ENCODE measurements at places on chromosomes 13 and 19.
A peak's percentile ranks its signal among the peaks of the same experiment; 100 is the strongest.

- peak; percentile 88 for DNase-seq
Measured at GRCh38 chr19:7506385-7507328, 9.2 kb upstream of the ZNF358 start.

DNA sequence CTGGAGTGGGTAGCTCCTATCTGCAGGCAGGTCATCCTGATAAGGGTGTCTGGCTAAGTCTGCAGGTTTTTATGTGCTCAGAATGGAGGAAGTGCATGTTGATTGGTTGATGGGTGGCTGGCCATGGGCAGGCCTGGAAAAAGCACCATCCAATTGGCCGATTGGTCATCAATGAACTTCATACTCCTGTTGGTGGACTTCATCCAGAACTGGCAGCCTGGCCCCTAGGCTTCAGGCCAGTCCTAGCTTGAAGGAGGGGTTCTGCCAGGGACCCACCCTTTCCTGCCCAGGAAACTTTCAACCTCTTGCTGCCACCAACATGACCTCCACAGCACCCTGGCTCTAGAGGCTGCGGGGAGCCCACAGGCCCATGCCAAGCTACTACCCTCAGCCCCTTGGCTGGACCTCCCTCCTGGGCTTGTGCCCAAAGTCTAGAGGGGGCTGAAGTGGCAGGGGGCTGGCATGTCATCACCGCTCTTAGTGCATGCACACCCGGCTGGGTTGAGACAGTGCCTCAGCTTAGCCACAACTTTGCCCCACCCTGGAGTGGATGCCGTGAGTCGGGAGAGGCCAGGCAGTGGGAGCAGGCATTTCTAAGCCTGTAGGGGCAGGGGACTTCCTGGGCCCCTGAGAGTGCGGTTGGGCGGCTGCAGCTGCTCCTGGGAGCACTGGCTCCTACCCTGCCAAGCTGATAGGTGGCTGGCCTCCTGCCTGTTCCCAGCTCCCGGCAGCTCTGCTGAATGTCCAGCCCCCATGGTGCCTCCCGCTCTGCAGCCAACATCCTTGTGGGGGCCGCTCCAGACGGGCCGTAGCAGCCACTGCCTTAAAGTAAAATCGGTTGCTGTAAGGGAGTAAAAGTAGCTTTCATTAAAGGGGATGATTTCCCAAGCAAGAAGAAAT, 13.2 kb downstream of the DNAJC15 start:
- no peak for DNase-seq

- DNase-seq, result no peak
Measured at GRCh38 chr19:39408392-39409207, 2.0 kb downstream of the ZFP36 start.

- DNase-seq, result no peak
Measured at GRCh38 chr13:43235028-43235427, 211.6 kb downstream of the DNAJC15 start.

- DNase-seq, result peak; percentile 22
Measured at GRCh38 chr13:110156301-110157049, 150.5 kb downstream of the COL4A1 start.

- DNase-seq, result no peak
Measured at GRCh38 chr19:46995492-46995891, 24.1 kb upstream of the NPAS1 start.

- no peak for DNase-seq
Measured at GRCh38 chr19:8826371-8826770, 5.7 kb downstream of the ZNF558 start.

- DNase-seq, result no peak
Measured at GRCh38 chr13:89897681-89898080, 1449.8 kb upstream of the MIR17HG start.

DNA sequence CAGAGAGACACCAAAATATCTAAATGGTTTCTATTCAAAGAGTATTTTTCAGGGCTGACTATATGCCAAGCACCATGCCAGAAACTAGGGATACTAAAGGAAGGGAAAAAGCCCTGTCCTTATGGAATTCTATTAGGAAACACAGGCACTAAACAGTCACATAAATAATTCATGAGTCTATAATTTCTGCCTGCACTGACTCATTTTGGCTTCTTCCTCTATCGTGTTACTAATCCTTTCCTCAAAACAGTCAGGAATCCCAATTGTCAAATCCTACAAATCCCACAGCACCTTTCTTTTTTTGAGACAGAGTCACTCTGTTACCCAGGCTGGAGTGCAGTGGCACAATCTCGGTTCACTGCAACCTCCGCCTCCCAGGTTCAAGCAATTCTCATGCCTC, 29.2 kb downstream of the XPO4 start:
- no peak for DNase-seq

DNA sequence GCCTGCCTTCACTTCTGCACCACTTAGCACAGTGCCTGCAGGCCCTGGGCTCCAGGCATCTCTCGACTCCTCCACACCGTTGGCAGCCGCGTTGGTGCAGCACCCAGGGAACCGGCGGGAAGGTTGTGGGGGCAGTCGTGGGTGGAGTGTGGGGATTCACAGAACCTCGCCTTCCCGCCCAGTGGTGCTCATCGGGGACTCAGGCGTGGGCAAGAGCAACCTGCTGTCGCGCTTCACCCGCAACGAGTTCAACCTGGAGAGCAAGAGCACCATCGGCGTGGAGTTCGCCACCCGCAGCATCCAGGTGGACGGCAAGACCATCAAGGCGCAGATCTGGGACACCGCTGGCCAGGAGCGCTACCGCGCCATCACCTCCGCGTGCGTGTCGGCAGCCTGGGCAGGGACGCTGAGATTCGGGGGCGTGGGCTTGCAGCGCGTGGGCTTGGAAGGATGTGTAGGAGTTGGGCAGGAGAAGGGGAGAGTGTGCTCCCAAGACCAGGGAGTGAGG, 9.6 kb downstream of the RAB11B start:
- DNase-seq, result no peak

DNA sequence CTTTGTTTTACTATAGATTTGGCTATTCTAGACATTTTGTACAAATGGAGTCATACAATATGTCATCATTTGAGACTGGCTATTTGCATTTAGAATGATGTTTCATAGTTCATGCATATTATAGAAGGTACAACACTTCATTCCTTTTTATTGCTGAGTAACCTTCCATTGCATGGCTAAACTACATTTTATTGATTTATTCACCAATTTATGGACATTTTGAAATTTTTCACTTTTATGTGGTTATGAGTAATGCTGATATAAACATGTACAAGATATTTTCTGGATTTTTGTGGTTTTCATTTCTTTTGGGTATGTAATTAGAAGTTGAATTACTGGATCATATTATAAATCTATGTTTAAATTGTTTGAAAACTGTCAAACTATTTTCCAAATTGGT, 710.3 kb upstream of the SLITRK5 start:
- no peak for DNase-seq

GRCh38 chr13:44546164-44546563, 30.0 kb downstream of the TSC22D1 start:
- no peak for DNase-seq

GRCh38 chr19:32811151-32811550, 58.4 kb downstream of the SLC7A9 start:
- no peak for DNase-seq

DNA sequence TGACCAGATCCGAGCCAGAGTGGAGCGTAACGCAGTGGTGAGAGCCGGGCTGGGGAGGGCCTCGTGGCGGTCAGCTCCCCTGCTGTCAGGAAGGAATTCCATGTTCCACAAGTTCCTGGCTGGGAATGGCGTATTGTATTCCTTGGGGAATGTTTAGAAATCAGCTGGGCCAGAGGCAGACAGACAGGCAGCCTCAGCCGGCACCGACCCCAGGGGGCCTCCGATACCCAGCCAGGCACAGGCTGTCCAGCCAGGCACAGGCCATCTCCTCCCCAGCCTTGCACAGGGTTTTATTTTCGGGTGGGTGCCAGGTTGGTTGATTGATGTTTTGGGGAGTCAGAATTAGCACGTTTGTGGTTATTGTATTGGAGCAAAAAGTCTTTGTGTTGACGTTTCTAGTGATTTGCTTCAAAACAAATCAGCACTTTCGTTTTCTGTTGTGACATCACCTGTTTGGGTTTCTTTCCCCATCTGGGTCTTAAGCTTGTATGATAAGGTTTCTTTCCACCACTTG, 126.6 kb upstream of the MCF2L start:
- no peak for DNase-seq

DNA sequence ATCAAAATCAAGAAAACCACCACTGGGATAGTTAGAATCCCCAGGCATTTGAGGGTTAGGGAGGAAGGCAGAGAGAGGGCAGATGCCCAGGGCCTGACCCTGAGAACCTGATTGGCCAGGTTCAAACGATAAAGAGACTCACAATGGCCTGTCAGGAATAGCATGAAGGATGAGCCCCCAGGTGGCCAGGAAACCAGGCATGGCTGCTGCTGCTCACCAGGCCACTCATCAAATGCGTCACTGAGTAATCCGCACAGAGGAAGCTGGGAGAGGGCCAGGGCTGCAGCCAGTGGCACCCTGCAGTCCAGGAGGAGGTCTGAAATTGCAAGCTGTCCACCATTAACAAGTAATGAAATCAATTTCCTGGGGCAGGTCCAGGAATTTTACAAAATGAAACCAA, 111.3 kb downstream of the KATNAL1 start:
- DNase-seq, result peak; percentile 56

- DNase-seq, result no peak
Measured at GRCh38 chr19:34430738-34431625, 2.8 kb downstream of the UBA2 start.

DNA sequence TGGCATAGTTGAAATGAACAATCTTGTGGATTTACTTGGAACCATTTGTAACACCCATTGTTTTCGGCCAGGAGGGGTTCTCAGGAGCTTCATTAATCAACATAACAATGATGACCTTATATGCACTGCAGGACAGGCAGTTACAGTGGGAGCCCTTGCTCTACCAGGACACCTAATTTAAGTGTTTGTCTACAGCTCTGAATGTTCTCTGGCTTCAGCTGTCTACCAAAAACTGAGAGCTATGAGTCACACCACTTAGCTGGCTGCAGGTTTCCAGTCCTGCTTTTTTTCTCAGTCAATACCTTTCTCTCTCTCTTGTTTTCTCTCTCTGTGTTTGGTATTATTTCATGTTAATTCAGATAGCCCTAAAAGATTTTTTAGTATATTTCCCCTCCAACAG, 105.4 kb upstream of the MBNL2 start:
- DNase-seq, result no peak

Measured in ecto neural progenitor cell (in vitro differentiated cells).